Gastroesophageal sphincter (tissue), 4 donors: ENCODE measurements at places on chromosomes 7 and 10. TPM values are rescaled to one million over a fixed set of nuclear protein-coding genes. Genes with fewer than 3 reads are reported as not detected.

Gene OR9A2
- total RNA-seq = not detected

- ATAC-seq = no peak
Measured at GRCh38 chr10:104077663-104078151, 8.0 kb downstream of the COL17A1 start.

DNA sequence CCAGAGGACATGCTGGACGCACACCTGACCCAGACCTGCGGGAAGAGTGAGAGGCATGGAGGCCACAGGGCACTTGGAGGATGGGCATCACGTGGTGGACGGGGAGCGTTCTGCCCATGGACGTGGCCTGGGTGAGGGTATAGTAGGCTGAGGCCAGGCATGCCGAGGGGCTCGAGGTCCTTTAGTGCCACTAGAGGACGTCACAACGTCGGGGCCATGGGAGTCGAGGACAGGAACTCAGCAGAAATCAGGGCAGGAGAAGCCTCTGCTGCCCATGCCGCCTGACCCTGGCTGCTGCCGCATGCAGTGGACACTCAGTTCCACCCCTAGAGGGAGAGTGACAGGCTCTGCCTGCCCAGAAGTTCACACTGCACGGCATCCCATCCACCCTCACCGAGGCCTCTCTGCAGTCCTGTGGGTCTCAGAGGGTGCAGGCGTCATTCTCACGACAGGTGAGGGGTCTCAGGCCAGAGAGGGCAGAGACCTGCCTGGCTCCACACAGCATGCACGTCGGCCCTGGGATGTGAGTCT, 198.7 kb downstream of the ADARB2 start:
- ATAC-seq = no peak

GRCh38 chr10:43199088-43199683, 60.9 kb downstream of the CSGALNACT2 start:
- no peak for ATAC-seq
